ENCODE measurements at places on chromosomes 2 and 18.
A peak's percentile ranks its signal among the peaks of the same experiment; 100 is the strongest.

DNA sequence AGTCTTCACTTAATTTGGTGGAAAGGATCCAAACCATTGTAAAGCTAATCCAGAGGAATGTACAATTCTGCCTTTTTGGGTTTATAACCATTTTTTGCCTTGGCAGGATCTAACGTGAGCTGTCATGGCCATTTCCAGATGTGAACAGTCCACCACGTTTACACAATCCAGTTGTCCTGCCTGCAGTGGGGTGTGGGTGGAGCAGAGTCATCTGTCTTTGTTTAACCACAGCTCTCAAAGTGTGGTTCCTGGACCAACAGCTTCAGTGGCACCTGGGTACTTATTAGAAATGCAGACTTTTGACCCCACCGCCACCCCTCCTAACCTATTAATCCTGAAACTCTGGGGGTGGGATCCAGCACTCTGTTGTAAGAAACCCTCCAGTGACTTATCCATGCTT is 35.9 kb downstream of the FHOD3 start:
- DNase-seq = no peak

- DNase-seq = no peak
These were observed 1025.8 kb upstream of the KLHL29 start for GRCh38 chr2:22359071-22359672.

- DNase-seq = peak; percentile 12
These were observed 132.5 kb downstream of the NDUFA10 start for GRCh38 chr2:239892441-239893235.

DNA sequence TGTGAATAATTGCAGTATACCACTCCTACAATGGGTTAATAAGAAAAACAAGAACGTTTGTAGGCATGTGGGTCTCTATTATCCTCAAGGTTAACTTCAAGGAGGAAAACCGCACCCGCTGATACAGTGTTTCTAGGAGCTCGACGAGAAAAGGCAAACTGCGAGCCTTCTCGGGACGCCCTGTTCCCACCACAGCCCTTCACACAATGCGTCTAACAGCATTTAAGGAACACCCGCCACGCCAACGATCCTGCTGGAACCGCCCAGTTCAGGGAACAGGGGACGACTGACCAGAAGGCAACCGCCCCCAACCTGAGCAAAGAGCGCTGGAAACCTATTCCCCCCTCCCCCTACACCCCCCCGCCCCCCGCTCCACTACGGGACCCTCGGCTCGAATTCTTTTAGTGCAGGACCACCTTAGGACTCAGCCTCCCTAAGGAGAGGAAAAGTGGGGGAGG is 710 bp upstream of the TMSB10 start:
- DNase-seq = no peak

Measured in T-cell (primary cell).